ENCODE measurements at places on chromosomes 11 and 22. TPM values are rescaled to one million over a fixed set of nuclear protein-coding genes. Genes with fewer than 3 reads are reported as not detected.
A peak's percentile ranks its signal among the peaks of the same experiment; 100 is the strongest.

DNA sequence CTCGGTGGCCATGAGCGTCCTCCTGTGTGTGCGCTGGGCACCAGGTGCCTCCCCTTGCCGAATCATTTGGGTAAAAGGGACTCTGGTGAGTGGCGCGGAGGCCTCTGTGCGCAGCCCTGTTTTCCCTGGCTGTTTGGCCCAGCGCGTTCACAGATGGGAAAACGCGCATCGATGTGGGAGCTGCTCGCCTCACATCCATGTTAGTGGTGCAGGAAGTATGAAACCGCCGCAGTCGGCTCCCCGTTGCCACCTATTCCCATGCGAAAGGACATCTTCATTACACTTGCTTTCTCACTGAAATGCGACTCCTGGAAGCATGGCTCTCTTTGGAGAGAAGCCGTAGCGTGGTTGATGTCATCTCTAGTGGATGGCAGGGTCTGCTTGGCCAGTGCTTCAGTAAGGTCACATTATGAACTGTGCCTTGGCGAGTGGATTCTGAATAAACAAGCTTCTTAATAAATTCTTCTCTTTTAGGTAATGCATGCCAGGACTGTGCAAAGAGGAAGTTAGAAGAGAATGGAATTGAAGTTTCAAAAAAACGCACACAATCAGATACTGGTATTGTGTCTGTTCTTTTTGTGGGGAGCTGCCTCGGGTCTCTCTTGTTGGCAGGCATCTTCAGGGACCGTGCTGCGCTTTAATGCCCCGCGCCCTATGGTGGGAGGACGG is 26.3 kb downstream of the FAM118A start:
- DNase-seq = no peak

DNA sequence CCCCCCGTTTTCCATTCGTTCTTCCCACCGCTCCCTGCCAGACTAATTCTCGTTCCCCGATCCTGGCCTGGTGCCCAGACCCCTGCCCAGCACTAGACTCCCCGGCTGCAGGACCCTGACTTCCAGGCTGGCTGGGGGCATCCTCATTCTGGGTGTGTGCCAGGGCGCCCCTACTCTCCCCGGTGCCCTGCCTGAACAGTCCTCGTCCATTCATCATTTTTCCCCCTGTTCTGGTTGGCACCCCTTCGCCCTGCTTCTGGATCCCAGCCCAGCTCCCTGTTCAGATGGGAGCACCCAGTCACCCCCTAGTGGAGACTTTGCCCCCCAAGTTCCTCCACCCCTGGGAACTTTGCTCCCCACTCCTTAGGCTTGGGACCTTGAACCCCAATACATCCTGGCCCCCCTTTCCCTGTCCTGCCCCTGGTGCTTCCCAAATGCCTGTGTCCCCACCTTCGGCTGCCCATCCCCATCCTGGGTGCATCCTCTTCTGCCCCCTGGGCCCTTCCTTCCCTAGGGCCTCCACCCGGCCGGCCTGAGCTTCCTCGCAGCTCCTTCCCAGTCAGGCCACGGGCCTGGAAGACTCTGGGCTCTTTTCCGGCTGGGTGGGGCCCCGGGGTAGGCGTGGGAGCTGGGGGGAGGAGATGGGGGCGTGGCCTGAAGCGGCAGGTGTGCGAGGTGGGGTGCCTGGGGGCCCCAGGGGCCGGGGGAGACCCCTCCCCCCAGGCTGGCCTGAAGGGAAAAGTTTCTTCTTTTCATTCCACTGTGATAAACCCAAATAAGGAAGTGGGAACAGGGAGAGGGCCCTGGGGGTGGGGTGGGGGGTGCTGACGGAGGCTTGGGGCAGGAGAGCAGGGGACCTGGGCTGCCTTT is 908 bp downstream of the PLCB3 start:
- DNase-seq = no peak

MS4A6A gene
- total RNA-seq = not detected

BRSK2 gene
- total RNA-seq = 0.31 TPM

MYOD1 gene
- not detected for total RNA-seq

DNA sequence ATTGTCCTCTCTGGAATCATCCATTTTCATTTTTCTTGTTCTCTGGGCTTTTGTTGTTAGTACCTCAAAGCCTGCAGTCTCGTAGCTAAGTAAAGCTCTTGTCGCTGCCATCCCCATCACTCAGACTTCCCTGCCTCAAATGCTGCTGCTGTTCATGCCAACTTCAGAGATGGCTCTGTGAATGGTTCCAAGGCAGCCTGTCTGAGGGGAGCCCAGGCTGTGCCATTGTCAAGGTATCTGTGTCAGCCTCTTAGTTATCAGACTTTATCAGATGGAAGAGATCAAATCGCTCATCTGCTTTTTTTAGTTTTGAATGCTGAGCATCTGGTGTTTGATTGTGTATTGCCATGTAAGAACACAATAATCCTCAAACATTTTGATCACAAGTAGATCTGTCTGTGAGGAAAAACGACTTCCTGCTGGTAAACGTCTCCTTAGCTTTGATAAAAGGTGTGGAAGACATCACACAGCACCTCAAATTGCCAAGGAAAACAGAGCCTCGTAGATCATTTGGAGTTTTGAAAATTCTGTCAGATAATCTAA is 304.2 kb upstream of the ZC3H12C start:
- no peak for DNase-seq

OR51T1 gene
- total RNA-seq = not detected

DNA sequence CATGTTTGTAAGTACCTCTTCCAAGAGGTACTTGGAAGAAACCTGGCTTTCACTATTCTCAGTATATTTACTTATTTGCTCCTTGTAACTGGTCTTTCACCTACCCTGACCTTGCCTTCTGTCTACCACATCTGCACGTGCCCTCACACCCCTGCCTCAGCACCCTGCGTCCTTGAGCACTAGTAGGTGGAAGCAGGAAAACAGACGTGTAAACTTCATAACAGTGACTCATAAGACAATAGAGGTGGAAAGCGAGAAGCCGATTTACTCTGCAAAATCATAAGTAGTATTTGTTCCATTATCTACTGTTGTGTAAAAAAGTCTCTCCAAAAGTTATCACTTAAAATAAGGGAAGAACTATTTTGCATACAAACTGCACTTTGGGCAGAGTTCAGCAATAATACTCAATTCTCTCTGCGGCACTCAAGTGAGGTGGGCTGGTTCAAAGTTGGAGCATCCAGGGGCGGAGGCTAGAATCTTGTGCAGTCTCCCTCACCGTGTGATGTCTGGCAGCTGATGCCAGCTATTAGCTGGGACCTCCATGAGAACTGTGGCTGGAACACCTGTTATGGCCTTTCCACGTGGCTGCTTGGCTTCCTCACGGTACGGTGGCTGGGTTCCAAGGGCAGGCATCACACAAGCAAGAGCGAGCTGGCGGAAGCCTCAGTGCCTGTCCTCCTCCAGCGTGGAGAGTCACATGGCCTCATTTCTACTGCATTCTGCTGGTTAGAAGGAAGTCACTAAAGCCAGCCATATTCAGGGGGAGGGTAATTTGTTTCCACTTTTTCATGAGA is 30.4 kb downstream of the PACS1 start:
- DNase-seq = peak; percentile 52

CARD16 gene
- total RNA-seq = 18.7 TPM

- no peak for DNase-seq
Observed at GRCh38 chr22:32781695-32782094, 19.8 kb upstream of the TIMP3 start.

UCP3 gene
- total RNA-seq = 1.7 TPM

- no peak for DNase-seq
Observed at GRCh38 chr11:134780486-134781147, 368.6 kb upstream of the B3GAT1 start.

- DNase-seq = no peak
Observed at GRCh38 chr22:39706376-39707140, 136.0 kb downstream of the CACNA1I start.

- DNase-seq = no peak
Observed at GRCh38 chr22:22023581-22024137, 41.1 kb upstream of the TOP3B start.

ANO5 gene
- total RNA-seq = not detected

- DNase-seq = no peak
Observed at GRCh38 chr11:73872749-73873357, 3.8 kb downstream of the COA4 start.

GRCh38 chr22:22929381-22930221 is 42.0 kb downstream of the IGLL5 start:
- DNase-seq = no peak

GRCh38 chr11:127965939-127966668 is 621.3 kb downstream of the ETS1 start:
- DNase-seq = no peak

RASD2 gene
- 20.1 TPM for total RNA-seq

GRCh38 chr11:65314501-65315203 is at the start of gene CDC42EP2:
CDC42EP2 (plus strand) TSS chr11:65314866; CDS start chr11:65320899, 6,033 bp downstream.
- DNase-seq = peak; percentile 74

OR51B4 gene
- total RNA-seq = not detected

FADS2 gene
- total RNA-seq = 0.31 TPM

- DNase-seq = no peak
Observed at GRCh38 chr11:62223095-62223494, 14.6 kb downstream of the SCGB2A1 start.

RASSF7 gene
- total RNA-seq = 11.8 TPM

GRCh38 chr11:45918962-45919675 is 1.4 kb upstream of the PEX16 start:
- no peak for DNase-seq

GRCh38 chr11:128398517-128399250 is 188.7 kb downstream of the ETS1 start:
- no peak for DNase-seq

DNA sequence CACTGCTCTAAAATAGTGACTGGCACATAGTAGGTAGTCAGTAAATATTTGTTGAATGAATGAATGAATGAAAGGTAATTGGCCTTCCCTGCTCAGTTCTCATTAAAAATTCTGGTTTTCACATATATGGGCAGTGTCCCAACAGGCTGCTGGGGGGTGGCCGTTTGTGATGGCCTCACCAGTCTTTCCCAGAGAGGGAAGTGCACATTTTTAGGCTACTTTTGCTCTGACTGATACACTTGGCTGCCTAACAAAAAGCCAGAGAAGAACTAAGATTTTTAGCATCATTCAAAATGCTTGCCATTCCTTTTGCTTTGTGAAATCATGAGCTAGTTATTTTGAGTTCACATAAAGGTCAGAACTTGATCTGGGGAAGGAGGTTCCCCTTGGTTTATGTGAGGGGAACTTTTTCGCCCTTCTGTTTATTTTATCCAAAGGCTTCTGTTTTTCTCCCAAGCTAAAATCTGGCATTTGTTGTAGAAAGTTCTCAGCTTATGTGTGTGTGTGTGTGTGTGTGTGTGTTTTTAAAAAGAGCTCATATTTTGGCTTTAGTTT is 83.1 kb downstream of the PTPRJ start:
- no peak for DNase-seq

NRXN2 gene
- total RNA-seq = 0.17 TPM

DNA sequence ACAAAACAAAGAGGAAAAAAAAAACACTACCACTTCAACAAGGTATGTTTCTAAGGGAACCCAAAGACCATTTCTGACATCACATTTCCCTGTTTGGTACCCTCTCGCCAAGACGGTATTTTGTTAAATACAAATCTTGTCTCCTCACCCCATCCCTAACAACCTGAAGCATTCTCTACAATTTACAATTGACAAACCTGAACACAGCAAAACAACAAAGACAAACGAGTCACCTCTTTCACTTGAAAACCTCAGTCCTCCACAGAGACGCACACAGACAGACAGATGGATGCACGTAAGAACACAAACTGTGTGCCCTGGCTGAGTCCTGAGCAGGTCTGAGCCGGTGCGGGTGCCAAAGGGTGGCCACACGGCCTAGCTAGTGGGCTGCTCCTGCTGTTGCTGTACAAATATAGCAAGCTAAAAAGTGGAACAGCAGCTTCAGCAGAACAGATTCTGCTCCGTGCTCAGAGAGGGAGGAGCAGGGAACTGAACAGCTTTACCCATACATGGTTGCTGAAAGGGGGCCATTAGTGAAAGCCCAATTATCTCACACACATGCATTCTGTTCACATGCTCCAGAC is 28.5 kb downstream of the CELF1 start:
- peak; percentile 64 for DNase-seq

GRCh38 chr11:40986320-40986719 is 473.1 kb downstream of the LRRC4C start:
- no peak for DNase-seq

- no peak for DNase-seq
Observed at GRCh38 chr11:124676386-124676785, 2.7 kb downstream of the SPA17 start.

- peak; percentile 26 for DNase-seq
Observed at GRCh38 chr11:64729851-64730382, 6.9 kb upstream of the NRXN2 start.

GLYAT gene
- not detected for total RNA-seq

GRCh38 chr11:16722581-16723344 is 15.7 kb upstream of the C11orf58 start:
- DNase-seq = no peak

PTPRJ gene
- total RNA-seq = 31.4 TPM

- DNase-seq = no peak
Observed at GRCh38 chr22:35783943-35784614, 66.4 kb downstream of the APOL5 start.

DNA sequence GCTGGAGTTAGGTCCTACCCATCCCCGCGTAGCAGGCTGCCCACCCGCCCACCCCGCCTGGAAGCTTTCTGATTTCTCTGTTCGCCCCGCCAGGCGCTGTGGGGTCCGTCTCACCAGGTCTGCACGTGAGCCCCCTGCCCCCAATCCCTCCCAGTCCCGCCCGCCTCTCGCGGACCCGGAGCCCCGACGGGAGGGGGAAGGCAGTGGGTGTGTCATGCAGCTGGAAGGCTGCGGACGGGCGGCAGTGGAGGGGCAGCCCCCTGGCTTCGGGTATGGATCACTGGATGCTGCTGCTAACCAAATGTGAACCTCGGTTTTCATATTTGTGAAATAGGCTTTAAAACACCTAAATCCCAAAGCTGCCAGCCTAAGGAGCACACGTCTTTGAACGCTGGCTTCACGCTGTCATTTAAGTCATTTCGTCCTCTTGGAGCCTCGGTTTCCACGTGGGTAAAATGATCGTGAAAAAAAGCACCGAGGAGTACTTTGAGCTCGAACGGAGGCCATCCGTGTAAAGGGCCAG is 568 bp upstream of the BIK start:
- no peak for DNase-seq

- peak; percentile 36 for DNase-seq
Observed at GRCh38 chr11:125886997-125887372, 483 bp upstream of the HYLS1 start.

NAALAD2 gene
- total RNA-seq = not detected

- DNase-seq = no peak
Observed at GRCh38 chr22:36673821-36674220, 29.7 kb downstream of the CACNG2 start.

DNA sequence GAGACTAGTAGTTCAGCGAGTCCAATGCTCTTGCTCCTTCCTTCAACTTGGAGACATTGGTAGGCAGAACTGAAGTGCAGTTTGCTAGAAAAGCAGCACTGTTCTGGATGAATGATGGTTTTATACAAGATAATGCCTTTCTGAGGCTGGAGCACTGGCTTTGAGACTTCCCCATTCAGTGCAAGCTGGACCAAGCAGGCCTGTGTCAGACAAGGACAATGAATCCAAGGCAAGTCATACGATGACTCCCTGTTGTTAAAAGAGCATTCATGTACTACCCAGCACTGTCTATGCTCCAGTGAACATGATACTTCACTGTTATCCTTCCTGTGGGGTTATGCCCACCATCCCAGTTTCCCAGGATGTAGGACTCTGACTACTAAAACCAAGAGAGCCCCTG is 242.3 kb upstream of the RAG2 start:
- no peak for DNase-seq

All from CD8-positive, alpha-beta T cell (primary cell).